Breast epithelium (tissue), 4 donors: ENCODE measurements at places on chromosomes 7 and 10. TPM values are rescaled to one million over a fixed set of nuclear protein-coding genes. Genes with fewer than 3 reads are reported as not detected.
A peak's percentile ranks its signal among the peaks of the same experiment; 100 is the strongest.

Gene SEMA4G
- 2.9 TPM for total RNA-seq

Gene WAPL
- total RNA-seq: 49.5 TPM

Gene DENND2A
- total RNA-seq: 13.1 TPM

Gene MSMB
- 4.0 TPM for total RNA-seq

Gene INA
- not detected for total RNA-seq

Gene TFR2
- not detected for total RNA-seq

Gene CPA2
- total RNA-seq: not detected

Gene DDC
- 0.29 TPM for total RNA-seq

Gene SLC26A5
- 3.6 TPM for total RNA-seq

Gene GPR37
- 0.32 TPM for total RNA-seq

Gene PAPOLB
- 0.33 TPM for total RNA-seq

DNA sequence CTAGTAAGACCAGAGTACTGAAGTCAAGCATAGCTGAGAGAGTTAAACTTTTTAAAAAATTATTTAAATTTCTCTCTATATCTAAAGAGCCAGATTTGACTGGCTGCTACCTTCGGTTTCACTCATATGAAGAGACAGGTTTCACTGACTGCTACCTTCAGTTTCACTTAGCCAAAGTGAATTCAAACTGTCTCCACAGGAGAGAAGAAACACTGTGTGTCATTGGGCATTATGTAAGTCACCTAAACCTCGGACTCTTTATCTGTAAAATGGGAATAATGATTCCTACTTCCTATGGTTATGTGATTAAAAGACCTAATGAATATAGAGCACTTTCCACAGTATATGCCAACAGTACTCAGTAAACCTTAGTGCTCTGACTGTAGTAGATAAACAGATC is 41.6 kb upstream of the MET start:
- H3K27ac ChIP-seq: peak overlapping the region; percentile 84
- no peaks in the 10 kb centered on the region for H3K4me1 ChIP-seq
- no peaks in the 10 kb centered on the region for H3K27me3 ChIP-seq
- H3K36me3 ChIP-seq: no peaks in the 10 kb centered on the region

DNA sequence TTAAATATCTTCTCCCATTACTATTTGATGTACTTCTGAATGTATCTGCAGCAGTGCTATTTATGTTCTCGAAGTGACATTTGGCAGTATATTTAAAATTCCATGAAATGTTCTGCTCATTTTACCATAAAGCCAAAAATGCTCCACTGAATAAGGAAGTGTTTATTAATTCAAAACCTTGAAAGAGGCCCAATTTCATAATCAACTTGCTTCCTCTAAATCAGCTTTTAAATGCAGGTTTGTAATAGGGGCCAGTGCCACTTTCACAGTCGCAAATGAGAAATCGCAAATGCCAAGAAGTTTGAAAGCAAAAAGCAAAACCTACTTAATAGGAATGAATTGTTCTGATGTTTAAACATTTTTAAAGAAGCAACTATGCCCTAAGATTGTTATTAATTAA is 11.4 kb downstream of the NHLRC2 start:
- H3K4me1 ChIP-seq: no peaks in the 10 kb centered on the region
- no peak overlapping the region for H3K4me3 ChIP-seq
- no peak for DNase-seq
- H3K36me3 ChIP-seq: no peaks in the 10 kb centered on the region
- no peak overlapping the region for H3K27ac ChIP-seq

DNA sequence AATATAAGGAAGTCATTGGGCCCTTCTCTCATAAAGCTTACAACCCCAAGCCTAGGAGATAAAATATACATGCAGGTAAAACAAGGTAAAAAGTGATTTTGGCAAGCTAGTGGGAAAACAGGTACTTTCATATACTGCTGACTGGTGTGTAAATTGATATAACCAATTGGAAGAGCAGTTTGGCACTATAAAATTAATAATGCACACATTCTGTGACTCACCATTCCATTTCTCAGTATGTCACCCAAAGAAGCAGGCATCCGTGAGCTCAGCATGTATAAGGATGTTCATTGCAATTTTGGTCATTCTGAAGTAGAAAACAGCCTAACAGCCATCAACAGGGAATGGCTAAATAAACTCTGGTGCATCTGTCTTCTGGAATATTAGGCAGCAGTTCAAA is 2.9 kb downstream of the MACROH2A2 start:
- DNase-seq: no peak
- H3K36me3 ChIP-seq: no peaks in the 10 kb centered on the region
- no peak overlapping the region for H3K27ac ChIP-seq
- no peaks in the 10 kb centered on the region for H3K27me3 ChIP-seq

DNA sequence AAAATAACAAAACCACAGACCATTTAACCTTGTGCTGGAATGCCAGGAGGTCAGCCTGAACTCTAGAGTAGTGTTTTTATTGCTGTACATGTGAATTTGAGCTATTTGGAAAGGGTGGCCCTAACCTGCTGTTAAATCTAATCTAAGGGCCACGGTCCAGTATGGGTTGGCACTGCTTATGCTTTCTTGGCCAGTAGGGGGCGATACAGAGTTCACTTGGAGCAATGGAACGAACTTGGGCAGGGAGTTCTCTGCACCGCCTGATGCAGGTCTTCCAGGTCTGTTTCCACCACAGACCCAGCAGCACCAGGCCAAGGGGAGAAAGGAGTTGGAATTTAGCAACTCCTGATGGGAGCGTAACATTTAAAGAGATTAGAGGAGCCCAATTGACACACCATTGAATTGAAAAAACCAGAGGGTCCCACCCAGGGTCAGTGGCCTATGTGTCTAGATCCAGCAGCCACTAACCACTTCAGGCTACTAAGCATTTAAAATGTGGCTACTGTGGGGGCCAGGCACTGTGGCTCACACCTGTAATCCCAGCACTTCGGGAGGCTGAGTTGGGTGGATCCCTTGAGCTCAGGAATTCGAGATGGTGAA is 75.7 kb upstream of the EFCAB10 start:
- H3K36me3 ChIP-seq: no peaks in the 10 kb centered on the region
- no peaks in the 10 kb centered on the region for H3K4me1 ChIP-seq
- no peaks in the 10 kb centered on the region for H3K27me3 ChIP-seq
- no peak overlapping the region for H3K4me3 ChIP-seq
- DNase-seq: no peak

GRCh38 chr10:2529945-2530344 is 537.4 kb upstream of the PFKP start:
- no peak for DNase-seq
- H3K27me3 ChIP-seq: no peaks in the 10 kb centered on the region
- H3K4me1 ChIP-seq: no peaks in the 10 kb centered on the region
- no peak overlapping the region for H3K27ac ChIP-seq

GRCh38 chr7:40015790-40016296 is 65.8 kb downstream of the CDK13 start:
- H3K36me3 ChIP-seq: no peaks in the 10 kb centered on the region
- no peaks in the 10 kb centered on the region for H3K27me3 ChIP-seq
- no peak overlapping the region for H3K27ac ChIP-seq

DNA sequence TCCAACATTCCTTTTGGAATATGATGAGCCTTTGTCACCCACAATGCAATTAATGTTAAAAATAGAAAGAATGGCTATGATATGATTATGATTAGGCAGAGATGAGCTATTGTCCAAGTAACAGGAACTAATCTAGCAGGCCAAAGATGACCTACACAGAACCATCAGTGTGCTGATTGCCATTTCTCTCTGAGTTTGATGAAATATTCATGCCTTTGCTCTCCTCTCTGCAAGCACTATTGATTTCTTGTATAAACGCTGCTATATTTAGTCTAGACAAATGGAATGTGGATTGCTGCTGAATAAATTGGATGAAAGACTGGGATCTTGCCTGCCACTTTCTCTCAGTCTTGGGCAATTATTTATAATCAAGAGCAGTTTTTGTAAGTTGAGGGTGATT is 85.4 kb downstream of the HDAC9 start:
- DNase-seq: no peak
- no peak overlapping the region for H3K4me3 ChIP-seq
- H3K27ac ChIP-seq: no peak overlapping the region

DNA sequence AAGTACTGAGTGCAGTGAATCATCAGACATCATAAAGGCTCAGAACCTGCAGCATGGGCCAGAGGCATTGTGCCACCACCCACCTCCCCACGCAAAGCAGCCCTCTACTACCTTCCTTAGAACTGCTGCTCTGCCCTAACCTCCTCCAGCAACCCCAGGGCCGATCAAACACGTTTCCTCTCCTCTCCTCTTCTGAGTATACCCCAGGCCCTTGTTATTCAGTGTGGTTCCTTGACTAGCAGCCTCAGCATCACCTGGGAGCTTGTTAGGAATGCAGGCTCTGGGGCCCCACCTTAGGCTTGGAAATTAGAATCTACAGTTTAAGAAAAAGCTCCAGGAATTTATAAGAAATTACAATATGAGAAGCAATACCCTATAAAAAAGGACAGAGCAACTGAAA is 33.2 kb downstream of the DYDC1 start:
- H3K27me3 ChIP-seq: no peaks in the 10 kb centered on the region
- DNase-seq: no peak
- H3K4me1 ChIP-seq: no peaks in the 10 kb centered on the region
- no peak overlapping the region for H3K4me3 ChIP-seq

DNA sequence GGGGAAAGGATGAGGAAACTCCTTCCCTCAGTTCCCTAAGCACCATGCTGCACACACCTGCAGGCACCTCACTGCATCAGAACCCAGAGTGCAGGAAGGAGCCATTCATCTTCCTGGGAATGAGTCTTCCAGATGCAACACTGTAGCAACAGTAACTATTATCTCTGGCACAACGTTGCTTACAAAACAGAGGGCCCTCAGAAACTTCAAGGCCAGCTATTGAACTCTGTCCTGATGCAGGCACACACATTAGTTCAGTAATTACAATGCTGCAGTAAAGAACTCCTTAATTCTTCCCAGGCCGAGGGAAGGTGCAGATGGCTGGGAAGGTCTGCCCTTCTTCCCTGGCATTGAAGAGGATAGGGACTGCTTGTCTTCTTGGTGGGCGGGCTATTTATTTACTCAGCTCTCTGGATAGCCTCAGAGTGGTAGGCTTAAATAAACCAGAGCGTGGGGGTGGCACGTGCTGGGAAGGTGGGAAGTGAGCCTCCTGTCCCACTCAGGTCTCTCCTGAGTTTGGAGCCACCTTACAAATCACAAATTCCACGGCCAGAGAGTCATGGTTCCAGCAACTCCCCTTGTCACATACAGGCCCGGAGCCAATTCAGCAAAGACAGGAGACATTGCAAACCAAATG is 125.1 kb upstream of the JCAD start:
- H3K27me3 ChIP-seq: no peaks in the 10 kb centered on the region
- no peaks in the 10 kb centered on the region for H3K4me1 ChIP-seq
- H3K4me3 ChIP-seq: no peak overlapping the region
- H3K36me3 ChIP-seq: no peaks in the 10 kb centered on the region

- H3K4me3 ChIP-seq: no peak overlapping the region
- no peaks in the 10 kb centered on the region for H3K27me3 ChIP-seq
- no peaks in the 10 kb centered on the region for H3K4me1 ChIP-seq
- peak overlapping the region; percentile 63 for H3K27ac ChIP-seq
Measured at GRCh38 chr10:6721480-6721879, 141.4 kb upstream of the PRKCQ start.

GRCh38 chr7:111760043-111760442 is 197.8 kb upstream of the IMMP2L start:
- no peaks in the 10 kb centered on the region for H3K27me3 ChIP-seq
- H3K27ac ChIP-seq: no peak overlapping the region
- no peak overlapping the region for H3K4me3 ChIP-seq
- no peaks in the 10 kb centered on the region for H3K36me3 ChIP-seq

GRCh38 chr10:18542832-18543231 is 108.6 kb downstream of the NSUN6 start:
- no peaks in the 10 kb centered on the region for H3K36me3 ChIP-seq
- no peaks in the 10 kb centered on the region for H3K4me1 ChIP-seq
- no peak overlapping the region for H3K4me3 ChIP-seq
- H3K27me3 ChIP-seq: no peaks in the 10 kb centered on the region
- no peak for DNase-seq

- H3K4me3 ChIP-seq: no peak overlapping the region
- H3K27me3 ChIP-seq: no peaks in the 10 kb centered on the region
- no peaks in the 10 kb centered on the region for H3K4me1 ChIP-seq
- peaks cover 12% of the 10 kb centered on the region for H3K36me3 ChIP-seq
Measured at GRCh38 chr10:78021201-78021600, 8.1 kb downstream of the POLR3A start.

DNA sequence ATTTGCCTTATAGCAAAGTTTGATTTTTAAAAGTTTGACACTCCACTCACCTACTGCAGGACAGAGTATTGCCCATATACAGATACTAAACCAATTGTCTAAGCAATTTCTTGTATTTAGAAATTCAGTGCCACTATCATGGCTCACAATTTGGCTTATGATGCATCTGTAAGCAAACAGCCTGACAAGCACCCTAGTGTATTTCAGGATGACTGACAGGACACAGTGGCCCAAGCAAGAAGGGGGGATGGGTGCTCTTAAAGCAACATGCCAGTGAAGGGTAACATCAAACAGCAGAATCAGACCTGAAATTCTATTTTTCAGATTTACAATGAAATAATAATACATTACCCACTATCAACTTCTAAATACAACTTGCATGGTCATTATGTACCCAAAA is 30.5 kb downstream of the CTNNA3 start:
- no peak overlapping the region for H3K4me3 ChIP-seq
- H3K27ac ChIP-seq: no peak overlapping the region
- no peaks in the 10 kb centered on the region for H3K4me1 ChIP-seq

DNA sequence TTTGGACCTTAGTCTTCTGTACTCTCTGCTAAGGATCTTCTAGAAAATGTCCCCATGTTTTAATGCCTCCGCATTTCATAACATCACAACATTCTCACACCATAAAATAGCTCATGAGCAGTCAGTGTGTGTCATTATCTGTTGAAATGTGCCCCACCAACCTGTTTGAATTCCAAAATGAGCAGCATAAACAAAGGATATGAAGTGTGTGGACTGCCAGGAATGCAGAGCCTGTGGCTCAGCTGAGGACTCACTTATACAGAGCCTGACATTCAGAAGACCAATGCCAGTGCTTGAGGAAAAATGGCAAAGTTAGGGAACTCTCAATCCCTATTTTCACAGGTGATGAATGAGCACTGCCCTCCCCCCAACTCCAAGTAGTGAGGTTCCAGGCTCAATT is 621.4 kb downstream of the POM121L12 start:
- no peak for DNase-seq
- H3K4me1 ChIP-seq: no peaks in the 10 kb centered on the region
- H3K27ac ChIP-seq: no peak overlapping the region
- H3K27me3 ChIP-seq: no peaks in the 10 kb centered on the region
- no peaks in the 10 kb centered on the region for H3K36me3 ChIP-seq

- no peak for DNase-seq
- no peaks in the 10 kb centered on the region for H3K36me3 ChIP-seq
- no peak overlapping the region for H3K4me3 ChIP-seq
- no peaks in the 10 kb centered on the region for H3K27me3 ChIP-seq
- H3K27ac ChIP-seq: no peak overlapping the region
Measured at GRCh38 chr7:120920591-120921274, 29.8 kb upstream of the ING3 start.
